ENCODE measurements at places on chromosomes 3 and 15.

DNA sequence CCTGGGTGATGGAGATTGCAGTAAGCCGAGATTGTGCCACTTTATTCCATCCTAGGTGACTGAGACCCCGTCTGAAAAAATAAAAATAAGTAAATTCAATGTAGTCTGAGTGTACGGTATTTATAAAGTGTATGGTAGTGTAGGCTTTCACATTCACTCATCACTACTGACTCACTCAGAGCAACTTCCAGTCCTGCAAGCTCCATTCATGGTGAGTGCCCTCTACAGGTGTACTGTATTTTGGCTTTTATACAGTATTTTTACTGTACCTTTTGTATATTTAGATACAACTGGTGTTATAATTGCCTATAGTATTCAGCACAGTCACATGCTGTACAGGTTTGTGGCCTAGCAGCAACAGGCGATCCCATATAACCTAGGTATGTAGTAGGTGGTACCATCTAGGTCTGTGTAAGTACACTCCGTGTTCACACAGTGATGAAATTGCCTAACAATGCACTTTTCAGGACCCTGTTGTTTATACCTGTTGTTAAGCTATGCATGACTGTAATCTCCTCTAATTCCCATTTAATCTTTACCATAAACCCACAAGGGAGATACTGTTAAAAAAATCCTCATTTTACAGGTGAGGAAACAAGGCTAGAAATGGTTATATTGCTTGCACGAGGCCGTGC is 19.3 kb downstream of the CACNA1D start:
- no peak for DNase-seq

DNA sequence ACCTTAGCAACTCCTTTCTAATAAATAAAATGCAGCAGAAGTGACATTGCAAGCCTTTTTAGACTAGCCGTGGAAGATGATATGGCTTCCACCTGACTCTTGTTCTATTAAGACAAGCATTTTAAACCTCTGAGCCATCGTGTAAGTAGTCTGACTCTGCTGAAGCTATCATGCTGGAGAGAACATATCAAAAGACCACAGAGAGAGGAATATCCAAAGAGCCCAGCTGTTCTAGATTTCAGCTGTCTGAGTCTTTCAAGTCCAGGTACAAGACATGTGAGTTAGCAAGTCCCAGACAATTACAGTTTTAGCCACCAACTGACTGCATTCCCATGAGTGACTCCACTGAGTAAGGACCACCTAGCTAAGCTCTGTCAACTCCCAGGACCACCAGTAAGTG is 517.0 kb upstream of the NAALADL2 start:
- DNase-seq = no peak

- no peak for DNase-seq
These were observed 37.2 kb upstream of the PHLDB2 start for GRCh38 chr3:111821891-111822290.

DNA sequence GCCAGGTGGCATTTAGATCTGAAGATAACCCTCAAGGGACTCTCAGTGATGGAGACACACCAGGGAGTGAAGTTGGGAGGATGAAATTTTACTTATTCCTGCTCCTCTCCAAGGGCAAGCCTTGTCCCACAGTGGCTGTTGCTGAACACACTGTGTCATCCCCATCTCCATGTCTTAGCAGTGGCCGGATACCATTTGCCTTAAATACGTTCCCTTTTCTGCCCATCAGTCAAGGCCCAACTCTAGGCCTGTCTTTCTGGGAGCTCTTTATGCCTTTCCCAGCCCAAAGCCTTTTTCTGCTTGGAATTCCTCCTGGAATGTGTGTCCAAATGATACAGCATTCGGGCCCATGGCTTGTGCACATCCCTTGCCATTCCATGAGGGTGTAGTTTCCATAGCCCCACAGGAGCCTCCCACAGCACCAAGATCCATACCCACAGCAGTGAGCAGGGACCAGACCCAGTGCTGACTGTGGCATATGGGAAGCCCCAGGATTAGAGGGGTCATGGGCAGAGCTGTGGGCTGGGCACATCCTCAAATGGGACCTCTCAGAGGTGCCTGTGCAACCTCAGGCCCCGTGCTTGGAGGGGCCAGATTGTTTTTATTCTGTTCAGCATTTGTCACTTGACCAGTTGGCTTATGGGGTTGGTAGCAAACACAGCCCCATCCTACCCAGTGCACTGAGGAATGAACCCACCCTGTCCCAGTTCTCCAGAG is 63.7 kb upstream of the PRR23C start:
- DNase-seq = no peak

GRCh38 chr15:71011503-71012155 is 103.6 kb upstream of the THSD4 start:
- DNase-seq = peak; percentile 22

GRCh38 chr3:9780458-9780812 is 10.7 kb upstream of the CAMK1 start:
- no peak for DNase-seq

GRCh38 chr15:96058103-96058851 is 272.2 kb upstream of the NR2F2 start:
- no peak for DNase-seq

DNA sequence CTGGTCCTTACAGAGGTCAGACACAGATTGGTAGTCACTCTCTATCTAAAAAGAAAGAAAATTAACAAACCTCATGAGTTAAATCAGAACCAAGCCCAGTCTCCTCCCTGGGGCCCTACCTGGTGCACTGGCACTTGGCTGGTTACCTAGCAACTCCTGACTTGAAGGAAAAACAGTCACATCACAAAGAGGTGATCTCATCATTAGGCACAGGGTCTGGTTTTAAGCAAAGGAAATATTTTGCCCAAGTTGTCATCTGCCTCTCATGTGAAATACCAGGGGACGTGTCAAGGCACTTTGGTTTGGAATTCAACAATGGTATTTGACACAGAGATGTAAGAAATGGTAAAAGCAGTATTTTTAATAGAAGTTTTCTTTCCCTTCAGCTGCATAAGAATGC is 47.7 kb upstream of the FMN1 start:
- peak; percentile 7 for DNase-seq

- DNase-seq = no peak
These were observed 238.3 kb upstream of the MANF start for GRCh38 chr3:51146781-51147180.

DNA sequence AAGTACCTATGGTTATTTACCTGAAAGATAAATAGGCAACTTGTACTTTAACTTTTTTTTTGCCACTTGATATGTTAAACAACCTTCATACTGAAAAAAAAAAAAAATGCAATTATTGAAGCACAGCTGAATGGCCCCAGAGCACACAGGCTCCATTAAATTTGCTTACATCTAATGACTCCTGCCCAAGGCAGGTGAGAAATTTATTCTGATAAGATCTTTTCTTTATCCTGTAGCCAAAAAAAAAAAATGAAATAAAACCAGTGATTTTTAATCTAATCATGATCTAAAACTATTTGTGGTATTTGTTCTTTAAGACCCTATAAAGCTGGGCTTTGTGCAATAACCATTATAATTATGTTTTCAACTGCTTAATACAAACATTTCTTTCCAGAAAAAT is 115.7 kb downstream of the DPH6 start:
- no peak for DNase-seq

GRCh38 chr15:25175033-25175788 is 220.4 kb downstream of the SNRPN start:
- DNase-seq = no peak

- DNase-seq = no peak
These were observed 2.0 kb downstream of the GMNC start for GRCh38 chr3:190860521-190860920.

DNA sequence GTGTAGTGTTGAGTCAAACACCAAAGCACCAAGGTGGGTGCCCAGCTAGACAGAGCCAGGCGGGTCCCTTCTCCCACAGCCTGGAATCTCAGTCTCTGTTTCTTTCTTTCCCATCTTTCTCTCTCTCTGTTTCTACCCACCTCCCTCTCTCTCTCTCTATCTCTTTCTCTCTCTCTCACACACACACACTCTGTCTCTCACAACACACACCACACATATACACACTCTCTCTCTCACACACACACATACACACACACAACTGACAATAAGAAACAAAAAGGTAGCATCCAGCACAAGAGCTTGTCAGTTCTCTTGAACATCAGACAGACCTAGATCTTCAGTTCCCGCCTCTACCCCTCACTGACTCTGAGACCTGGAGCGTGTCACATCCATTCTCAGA is 2.4 kb downstream of the TMEM40 start:
- DNase-seq = no peak

- DNase-seq = no peak
These were observed 15.6 kb downstream of the SEMA3F start for GRCh38 chr3:50170689-50171088.

- DNase-seq = no peak
These were observed 44.2 kb upstream of the C2CD4B start for GRCh38 chr15:62209322-62209721.

- peak; percentile 47 for DNase-seq
These were observed 277.9 kb upstream of the SEMA6D start for GRCh38 chr15:47439146-47440111.

DNA sequence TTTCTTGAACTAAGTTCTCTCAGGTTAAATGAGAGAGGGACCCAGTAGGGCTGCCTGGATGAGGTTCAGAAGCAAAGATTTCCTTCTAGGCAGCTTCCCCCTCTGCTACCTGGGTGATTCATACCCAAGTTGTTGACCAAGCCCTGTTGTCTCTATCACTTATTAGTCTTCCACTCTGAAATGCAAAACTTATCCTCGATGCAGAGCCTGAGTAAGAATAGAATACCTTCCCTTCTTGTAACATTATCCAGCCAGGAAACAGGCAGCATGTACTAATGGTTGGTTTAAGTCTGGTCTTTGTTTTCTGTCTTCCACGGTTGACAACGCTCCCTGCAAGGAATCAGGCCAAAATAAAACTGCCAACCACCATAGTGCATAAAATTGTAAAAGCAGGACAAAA is 377.3 kb downstream of the MECOM start:
- DNase-seq = no peak

DNA sequence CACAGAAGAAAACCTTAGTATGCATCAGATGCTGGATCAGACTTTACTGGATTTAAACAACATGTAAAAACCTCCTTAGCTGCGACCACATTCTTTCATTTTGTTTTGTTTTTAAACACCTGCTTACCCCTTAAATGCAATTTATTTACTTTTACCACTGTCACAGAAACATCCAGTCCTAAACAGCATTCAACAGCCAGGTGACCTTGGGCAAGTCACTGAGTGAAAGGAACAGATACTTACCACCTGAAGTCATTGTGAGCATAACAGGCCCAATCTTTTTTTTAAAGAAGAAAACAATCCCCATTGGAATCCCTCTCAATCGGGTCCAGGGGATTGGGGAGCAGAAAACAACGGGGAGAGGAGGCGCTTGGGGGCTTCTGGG is 390 bp downstream of the STARD5 start:
- DNase-seq = no peak

DNA sequence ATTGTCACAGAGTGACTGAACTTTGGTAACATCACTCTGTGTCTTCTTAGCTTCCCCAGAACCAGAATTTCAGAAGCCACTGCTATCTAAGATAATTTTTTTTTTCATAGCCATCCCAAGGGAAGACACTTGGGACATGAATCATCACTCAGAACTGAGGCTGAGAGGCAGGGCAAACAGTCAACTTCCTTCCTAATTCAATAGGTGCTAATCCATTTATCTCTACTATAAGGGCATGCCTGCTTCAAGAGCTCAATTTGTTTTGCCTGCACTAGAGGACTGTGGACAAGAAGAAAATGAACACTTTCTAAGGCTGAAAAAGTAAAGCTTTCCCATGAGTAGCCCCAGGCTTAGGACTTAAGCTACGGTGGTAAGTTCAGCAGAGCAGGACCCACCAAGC is 56.7 kb upstream of the MYRIP start:
- no peak for DNase-seq

DNA sequence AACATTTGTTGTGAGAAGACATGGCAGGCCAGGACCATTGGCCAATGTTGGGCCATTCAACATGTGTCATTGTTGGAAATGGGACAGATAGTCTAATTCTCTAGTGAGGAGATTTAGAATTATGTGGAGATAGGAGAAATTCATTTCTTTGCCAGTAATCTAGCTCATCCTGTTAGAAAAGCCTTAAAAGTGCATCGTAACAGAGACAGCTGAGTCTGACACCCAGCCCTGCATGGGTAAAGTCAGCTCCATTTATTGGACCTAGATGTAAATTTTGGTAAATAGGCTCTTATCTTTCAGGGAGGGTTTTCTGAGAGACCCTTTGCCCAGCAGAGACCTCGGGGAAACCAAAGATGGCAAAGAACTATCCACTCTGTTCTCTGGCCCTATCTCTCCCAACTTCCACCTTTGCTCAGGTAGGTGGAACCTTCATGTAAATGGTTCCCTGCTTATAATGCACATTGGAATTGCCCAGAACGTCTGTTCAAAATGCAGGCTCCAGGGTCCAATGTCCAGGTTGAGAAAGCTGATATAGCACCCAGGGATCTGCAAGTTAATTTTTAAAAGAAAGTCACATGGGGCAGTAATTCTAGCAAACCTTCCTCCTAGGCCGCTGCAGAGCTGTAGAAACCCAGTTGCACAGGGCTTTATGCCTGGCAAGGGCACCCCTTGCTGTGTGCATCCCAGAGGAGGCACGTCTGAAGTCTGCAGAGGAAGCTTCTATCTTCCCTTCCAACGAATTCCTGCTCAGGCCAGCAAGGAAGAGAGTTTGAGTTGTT is 365.9 kb upstream of the PROK2 start:
- DNase-seq = no peak
